ENCODE measurements at places on chromosomes 1 and 21.

DNA sequence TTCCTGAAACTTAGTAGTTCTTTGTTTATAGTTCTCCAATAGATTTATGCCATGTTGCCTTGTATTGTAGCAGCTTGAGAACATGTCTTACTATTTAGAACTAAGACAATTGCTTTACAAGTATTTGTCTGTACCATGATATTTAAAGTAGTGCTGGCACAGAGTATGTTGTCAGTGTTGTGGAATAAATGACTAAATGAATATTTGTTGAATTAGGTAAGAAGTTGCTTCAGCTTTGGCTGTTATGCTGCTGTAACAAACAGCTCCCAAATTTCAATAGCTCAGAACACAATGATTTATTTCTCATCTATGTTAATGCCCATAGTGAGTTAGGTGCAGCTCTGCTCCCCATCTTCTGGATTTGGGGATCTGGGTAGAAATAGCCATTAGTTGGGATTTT is 90.2 kb upstream of the VCAM1 start:
- DNase-seq = no peak

DNA sequence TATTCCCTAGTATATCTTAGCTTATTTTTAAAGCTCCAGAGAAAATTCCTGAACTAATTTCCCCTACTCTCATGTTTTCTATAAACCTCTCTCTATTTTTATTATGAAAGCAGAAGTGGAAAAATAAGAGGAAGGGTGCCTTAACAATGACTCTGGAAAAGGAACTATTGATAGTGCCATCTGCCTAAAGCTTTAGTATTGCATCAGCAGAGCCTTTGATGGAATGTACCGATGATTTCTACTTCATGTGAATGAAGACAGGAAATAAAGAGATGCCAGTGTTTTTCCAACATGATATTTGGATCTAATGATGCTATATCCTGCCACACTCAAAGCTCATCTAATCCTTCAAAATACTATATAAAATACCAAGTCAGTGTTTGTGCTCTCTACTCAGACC is 35.1 kb downstream of the TNFSF18 start:
- DNase-seq = no peak

- DNase-seq = no peak
Measured at GRCh38 chr1:241610056-241610815, 29.9 kb downstream of the CHML start.

DNA sequence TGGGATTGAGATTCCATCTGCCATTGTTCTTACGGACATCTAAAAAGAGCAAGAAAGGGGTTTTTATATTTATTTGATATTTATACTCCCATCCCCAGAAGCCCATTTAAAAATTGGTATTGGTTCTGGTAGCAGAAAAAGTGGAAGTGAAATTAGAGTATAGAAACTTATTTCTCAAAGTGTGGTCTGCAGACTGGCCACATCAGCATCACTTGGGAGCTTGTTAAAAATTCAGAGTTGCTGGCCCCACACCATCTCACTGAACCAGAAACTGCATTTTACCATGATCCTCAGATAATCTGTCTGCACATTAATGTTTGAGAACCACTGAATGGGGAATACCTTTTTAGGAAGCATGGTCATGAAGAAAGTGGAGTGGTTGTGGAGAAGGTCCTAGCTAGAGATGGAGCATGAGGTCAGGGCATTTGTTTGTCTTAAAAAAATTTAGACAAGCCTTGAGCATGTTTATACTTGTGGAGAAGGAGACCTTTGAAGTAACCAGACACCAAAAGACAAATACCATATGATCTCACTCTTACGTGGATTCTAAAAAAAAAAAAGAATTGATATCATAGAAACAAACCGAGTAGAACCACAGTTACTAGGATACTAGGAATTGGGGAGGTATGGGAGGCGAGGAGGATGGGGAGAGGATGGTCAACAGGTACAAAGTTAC is 116.3 kb downstream of the ST6GALNAC3 start:
- no peak for DNase-seq

GRCh38 chr1:191913260-191913977 is 244.8 kb upstream of the RGS18 start:
- DNase-seq = no peak

- DNase-seq = no peak
Measured at GRCh38 chr1:54559771-54560231, 11.8 kb downstream of the ACOT11 start.

DNA sequence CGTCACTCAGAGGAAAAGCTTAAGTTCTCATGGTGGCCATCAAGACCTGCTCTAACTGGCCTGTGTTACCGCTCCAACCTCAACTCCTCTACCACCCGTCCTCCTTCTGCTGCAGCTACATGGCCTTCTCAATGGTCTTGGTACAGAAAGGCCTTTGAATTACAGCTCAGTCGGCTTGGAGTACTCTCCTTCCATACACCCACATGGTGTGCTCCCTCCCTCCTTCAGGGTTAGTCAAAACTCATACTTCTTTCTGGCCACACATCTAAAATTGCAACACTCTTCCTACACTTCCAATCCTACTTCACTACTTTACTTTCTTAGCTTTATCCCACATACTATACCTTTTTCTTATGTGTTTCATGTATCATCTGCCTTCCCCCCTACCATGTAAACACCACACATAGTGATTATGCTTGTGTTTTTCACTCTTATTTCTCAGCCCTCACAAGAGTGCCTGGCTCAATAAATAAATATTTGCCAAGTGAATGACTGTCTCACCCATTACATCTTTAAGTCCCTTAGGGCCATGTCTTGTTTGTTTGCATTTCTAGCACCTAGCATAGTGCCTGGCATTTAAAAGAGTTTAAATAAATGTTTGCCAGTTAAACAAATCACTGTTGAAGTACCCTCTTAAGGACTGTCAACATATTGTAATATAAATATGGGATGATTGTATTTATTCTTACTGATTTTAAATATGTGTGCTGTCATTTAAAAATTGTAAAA is 37.6 kb upstream of the HMCN1 start:
- no peak for DNase-seq

DNA sequence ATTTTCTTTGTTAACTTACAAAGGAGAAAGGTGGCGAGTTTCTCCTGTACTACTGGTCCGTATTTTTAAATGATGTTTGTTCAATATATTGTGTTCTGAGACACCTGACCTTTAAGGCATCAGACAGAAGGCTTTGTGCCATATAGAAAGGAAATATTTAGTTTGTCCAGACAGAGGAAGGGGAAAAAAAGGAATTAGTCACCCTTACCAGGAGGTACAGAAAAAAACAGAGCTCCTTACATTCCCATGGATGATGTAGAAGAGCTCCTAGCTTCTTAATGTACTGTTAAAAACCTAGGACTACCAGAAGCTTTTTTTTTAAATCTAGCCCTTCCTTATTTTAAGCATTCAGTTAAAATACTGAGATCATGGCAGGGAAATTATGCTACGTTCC is 12.4 kb upstream of the PODN start:
- DNase-seq = no peak

DNA sequence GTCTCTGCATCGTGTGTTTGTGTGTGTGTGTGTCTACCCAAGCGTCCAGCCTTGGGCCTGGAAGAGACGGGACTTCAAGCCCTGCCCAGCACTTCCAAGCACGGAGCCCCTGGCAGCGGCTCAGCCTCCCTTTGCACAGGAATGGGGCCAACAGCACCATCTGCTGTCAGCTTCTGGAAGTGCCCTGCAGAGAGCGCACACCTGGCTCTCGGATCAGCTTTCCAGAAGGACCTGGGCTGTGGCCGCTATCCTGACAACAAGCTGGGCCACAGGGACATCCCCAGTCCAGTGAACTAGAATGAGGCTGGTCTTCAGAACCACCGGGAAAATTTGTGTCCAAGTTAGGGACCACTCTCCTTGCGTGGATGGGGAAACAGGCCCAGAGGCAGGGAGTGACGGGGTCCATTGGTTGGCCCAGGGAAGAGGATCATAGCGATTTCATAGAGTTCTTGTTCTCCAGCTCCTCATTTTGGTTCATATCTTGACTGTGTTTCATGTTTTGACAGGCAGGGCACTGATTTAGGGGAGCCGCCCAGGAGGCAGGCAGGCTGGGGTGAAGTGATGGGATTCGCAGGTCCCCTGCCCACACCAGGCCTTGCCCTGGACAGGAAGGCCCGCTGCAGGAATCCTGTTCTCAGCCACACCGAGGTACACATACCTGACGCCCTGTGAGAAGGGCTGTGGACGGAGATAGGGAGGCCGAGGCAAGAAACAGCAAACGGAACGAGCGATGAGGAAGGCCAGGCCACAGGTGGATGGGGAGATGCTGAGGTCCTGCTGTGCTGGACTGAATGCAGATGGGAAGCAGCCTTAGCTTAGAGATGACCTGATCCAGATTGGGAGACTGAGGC is 38.4 kb downstream of the TAS1R2 start:
- DNase-seq = peak; percentile 1
